ENCODE measurements at places on chromosomes 1 and 21.

- no peak for DNase-seq
These were observed 315.4 kb downstream of the DSCAM start for GRCh38 chr21:40531431-40532110.

DNA sequence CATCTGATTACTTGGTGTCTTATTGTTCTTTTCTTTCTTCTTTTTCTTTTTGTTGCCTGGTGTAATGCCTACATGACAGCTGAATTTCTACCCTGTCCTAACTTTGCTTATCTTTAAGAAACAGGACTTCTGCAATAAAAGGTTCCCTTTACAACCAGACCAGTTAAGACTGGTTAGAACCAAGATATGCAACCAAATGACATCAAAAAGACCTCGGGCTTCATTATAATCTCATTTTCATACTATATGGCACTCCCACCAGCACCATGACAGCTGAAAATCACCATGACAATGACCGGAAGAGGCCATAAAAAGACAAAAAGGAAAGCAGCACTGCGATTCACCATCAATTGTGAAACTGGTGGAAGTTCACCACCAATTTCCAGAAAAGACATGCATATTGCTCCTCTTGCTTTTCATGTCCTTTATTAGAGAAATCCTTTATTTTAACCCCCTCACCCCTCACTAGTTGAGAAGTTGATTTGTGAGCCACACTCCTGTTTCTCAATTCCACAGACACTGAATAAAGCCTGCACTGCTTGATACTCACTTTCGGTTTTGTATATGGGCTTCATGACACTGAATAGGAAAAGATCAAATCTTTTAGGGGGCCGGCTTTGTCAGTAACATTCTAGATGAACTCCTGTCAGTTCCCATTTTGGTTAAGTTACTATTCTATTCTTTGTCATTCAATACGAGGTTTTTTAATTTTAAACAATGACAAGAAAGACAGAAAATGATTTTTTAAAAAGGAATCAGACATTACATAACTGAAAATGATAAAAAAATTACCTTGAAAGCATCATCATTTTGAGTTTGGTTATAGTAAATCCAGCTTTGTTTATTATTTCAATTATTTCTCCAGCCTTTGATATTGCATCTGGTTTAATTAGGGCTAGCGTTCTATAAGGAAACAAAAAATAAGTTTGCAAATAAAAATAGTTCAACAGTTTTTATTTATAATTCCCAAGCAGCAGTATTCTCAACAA is 58.1 kb downstream of the NME7 start:
- DNase-seq: no peak

DNA sequence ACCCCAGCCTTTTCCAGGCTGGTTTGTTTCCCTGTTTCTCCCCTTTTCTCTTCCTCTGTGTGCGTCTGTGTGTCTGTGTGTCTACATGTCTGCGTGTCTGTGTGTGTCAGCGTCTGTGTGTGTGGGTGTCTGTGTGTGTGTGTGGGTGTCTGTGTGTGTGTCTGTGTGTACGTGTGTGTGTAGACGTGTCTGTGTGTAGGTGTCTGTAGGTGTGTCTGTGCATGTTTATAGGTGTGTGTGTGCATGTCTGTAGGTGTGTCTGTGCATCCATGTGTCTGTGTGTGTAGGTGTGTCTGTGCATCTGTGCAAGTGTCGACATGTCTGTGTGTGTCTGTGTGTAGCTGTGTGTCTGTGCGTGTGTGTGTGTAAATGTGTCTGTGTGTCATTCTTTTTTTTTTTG is 3.3 kb downstream of the TTLL10 start:
- DNase-seq: no peak

GRCh38 chr1:241074507-241074906 is 282.5 kb downstream of the RGS7 start:
- no peak for DNase-seq

DNA sequence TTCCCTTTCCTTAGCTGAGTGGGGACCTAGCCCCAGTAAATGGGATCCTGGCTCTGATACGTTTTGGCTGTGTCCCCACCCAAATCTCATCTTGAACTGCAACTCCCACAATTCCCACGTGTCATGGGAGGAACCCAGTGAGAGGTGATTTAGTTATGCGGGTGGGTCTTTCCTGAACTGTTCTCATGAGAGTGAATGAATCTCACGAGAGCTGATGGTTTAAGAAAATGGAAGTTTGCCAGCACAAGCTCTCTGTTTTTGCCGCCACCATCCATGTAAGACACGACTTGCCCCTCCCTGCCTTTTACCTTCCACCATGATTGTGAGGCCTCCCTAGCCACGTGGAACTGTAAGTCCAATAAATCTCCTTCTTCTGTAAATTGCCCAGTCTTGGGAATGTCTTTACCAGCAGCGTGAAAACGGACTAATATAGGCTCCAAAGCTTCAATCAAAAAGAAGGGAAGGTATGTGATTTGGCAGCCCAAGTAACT is 29.9 kb upstream of the POU2F1 start:
- no peak for DNase-seq

DNA sequence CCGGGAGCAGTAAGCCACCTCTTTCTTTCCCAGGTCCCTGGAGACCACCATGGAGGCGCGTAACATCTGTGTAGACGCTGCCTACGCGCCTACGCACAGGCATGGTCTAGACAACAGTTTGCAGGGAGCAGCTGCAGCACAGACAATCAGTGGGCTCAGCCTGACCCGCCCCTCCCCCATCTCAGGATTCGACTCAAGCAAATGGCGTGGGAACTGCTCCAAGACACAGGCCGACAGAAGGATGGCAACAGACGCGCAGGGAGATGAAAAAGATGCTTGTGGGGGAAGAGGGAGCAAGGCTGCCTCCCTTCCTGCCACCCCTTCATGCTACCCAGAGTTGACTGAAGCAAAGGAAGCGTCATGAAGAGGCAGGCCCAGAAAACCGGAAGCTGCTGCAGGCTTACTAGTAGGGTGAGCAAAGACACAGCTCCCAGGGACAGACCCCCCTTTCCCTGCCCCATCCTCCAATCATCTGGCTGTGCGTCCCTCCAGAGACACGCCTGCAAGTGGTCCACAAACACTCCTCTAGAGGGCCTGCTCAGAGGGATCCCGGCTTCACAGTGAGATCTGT is 19.5 kb downstream of the STK40 start:
- DNase-seq: no peak

DNA sequence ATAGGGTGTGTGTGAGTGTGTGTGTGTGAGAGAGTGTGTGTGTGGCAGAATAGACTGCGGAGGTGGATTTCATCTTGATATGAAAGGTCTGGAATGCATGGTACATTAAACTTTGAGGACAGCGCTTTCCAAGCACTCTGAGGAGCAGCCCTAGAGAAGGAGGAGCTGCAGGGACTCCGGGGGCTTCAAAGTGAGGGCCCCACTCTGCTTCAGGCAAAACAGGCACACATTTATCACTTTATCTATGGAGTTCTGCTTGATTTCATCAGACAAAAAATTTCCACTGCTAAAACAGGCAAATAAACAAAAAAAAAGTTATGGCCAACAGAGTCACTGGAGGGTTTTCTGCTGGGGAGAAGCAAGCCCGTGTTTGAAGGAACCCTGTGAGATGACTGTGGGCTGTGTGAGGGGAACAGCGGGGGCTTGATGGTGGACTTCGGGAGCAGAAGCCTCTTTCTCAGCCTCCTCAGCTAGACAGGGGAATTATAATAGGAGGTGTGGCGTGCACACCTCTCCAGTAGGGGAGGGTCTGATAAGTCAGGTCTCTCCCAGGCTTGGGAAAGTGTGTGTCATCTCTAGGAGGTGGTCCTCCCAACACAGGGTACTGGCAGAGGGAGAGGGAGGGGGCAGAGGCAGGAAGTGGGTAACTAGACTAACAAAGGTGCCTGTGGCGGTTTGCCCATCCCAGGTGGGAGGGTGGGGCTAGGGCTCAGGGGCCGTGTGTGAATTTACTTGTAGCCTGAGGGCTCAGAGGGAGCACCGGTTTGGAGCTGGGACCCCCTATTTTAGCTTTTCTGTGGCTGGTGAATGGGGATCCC is 18.3 kb upstream of the HDAC1 start:
- peak; percentile 80 for DNase-seq

DNA sequence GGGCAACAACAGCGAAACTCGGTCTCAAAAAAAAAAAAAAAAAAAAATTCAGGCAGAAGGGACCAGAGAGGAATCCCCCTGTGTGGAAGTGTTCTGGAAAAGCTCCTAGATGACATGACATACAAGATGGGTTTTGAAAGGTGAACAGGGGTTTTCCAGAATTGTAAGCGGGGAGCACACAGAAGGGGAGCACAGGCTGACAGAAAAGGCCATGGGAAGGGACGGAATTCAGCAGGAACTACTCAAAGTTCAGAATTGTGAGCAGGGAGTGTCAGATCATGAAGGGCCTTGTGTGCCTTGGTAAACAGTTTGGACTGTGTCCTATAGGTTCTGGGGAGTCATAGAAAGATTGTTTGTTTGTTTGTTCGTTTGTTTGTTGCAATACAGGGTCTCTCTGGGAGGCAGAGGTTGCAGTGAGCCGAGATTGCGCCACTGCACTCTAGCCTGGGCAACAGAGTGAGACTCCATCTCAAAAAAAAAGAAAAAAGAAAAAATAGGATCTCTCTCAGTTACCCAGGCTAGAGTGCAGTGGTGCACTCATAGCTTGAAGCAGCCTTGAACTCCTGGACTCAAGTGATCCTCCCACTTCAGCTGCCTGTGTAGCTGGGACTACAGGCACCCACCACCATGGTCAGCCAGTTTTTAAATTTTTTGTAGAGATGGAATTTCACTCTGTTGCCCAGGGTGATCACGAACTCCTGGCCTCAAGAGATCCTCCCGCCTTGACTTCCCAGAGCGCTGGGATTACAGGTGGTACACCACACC is 1.2 kb upstream of the RHBDL2 start:
- DNase-seq: no peak

DNA sequence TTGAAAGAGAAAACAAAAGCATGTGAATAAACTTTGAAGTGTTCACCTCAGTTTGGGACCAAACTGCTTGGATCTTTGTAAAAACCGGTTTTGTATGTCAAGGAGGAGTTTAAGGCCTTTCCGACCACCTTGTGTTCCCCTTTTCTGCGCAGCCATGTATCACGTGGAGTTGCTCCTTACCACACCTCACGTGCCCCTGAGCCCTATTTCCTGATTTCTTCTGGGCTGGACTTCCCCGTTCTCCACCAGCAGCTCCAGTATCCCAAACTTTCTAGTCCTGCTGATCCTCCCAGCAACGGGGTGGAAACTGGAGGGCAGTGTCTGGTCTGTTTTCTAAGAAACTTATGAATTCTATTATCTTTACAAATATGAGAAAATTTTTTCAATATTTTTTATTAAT is 1.6 kb upstream of the SH3D21 start:
- DNase-seq: no peak

DNA sequence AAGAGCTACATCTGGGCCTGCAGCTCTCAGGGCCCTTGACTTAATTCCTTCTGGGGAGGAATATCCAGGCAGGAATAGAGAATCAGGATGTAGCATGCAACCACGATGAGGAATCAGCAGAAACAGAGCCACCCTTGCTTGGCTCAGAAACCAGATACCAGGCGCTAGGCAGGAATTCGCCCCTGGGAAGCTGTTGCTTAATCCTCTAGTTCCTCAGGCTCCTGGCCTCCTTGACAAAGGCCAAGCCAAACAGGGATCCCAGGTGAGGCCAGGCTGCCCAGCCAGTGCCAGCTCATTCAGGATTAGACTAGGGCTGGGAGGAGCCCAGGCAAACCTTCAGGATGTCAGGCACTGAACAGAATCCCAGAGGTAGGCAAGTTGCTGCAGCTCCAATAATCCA is 48.2 kb upstream of the IRF2BP2 start:
- DNase-seq: no peak

GRCh38 chr1:230317823-230318819 is 108.0 kb downstream of the PGBD5 start:
- DNase-seq: no peak

GRCh38 chr1:37442139-37442538 is 32.2 kb upstream of the ZC3H12A start:
- no peak for DNase-seq

DNA sequence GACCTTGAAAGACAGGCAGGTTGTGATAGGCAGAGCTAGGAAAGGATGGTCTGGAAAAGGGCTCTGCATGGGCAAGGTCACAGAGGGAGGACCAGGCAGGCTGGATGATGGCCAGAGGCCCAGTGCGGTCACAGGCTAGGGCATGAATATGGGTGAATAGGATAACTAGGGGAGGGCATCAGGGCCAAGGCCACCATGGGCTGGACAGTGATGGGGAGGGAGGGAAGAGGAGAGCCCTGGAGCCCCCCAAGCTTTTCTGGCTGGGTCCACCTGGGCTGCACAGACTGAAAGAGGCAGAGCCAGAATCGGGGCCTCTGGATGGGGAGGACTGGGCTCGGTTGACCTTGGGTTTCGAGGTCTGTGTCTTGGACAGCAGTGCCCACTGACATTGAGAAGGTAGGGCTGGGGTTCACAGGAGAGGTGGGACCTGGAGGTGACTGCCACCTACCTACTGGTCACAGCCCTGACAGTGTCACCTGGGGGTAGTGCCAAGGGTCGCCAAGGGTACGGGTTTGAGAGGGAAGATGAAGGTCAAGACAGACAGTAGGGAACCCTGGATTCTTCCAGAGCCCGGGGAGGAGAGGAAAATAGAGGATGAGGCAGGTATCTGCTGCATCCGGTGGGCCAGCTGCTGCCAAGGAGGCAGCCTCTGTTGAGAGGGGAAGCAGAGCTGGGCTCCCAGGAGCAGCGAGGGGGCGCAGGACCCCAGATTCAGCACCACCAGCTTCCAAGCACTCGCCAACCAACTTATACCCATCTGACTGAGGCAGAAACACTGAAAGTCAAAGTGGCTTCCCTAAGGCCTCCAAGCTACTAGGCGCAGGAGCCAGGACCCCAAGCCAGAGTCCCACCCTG is 6.1 kb upstream of the NPHP4 start:
- no peak for DNase-seq

DNA sequence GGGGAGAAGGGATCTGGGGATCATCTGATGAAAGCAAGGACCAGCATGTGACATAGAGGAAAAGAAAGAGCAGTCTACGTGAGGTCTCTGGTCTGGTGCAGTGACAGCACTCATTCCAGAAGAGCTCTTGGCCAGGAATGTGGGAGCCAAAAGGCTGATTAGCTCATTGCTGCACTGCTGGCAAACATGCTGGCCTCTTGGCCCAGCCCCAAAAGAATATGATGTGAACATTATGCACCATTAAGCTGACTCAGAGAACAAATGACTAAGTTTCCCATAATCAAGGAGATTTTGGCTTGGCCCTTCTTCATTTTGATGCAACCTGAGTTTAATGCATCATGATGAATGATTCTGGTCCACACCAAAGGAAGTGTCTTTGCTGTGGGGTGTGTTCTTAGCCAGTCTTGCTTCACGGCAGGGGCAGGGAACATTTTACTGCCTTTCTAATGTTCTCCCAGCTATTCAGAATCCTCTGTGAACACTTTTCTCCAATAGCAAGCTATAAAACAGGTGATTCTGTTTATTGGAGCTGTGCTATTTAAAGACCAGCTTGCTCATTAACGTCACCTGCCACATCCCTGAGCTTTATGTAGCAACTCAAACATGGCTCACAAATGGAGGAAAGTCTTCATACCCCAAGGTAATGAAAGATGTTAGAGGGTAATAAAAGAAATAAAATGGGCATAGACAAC is 55.1 kb downstream of the PCBP3 start:
- no peak for DNase-seq

All from NCI-H345 (cell line).